ENCODE measurements at places on chromosomes 6 and 20.
A peak's percentile ranks its signal among the peaks of the same experiment; 100 is the strongest.

DNA sequence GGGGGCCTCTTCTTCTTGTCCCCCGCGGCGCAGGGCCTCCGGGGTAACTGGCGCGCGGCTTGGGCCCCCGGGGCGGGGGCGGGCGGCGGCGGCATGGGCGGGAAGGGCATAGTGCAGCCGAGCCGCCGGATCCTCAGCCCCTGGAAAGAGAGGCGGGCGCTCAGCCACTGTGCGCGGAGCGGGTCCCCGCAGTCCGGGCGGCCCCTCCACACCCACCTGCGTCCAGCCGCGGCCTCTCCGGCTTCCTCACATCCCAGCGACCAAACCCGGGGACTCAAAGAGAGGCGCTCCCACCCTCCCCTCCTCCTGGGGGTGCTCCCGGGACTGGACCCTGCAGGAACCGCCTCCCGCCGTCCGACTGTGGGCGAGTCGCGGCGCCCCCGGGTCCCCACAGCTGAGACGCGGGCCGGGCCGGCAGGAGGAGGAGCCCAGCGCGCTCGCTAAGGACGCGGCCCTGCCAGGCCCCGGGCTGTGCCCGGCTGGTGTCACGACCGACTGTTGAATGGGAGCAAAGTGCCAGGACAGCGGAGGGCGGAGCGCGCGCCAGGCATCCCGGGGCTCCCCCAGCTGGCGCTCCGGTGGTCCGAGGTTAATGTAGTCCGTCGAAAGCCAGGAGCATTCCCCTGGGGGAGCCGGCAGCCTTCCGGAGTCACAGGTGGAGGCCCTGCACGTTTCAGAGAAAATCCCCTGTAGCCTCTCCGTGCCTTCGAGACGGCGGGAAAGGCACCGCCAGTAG lies at the start of gene PRR18:
Gene PRR18, minus strand, starts transcription at position 360 of the 736 bp plus-strand sequence. Its CDS starts 250 bp downstream, at position 110.
- no peak within 1 kb of the TSS for H3K4me3 ChIP-seq
- no peak within 1 kb of the TSS for H3K27ac ChIP-seq
- H3K4me1 ChIP-seq = no peaks in the 10 kb centered on the region
- H3K27me3 ChIP-seq = no peaks in the 10 kb centered on the region
- DNase-seq = no peak

DNA sequence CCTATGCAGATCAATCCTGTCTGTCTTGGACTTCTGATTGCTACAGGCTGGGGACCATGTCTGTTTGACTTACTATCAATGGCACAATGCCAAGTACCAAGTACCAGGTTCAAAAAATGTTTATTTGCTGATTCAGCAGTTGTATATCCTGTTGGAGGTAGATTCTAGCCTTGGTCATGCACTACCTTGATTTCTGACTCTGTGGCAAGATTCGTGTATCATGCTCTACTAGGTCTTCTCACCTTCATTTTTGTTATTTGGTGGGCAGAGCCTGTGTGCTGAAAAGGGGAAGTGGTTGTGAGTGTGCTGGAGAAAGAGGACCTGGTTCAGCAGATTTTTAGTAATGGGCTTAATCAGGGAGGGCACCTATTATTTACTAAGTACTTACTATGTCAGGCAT lies 192.4 kb upstream of the MYLIP start:
- H3K27ac ChIP-seq = no peak overlapping the region
- H3K4me3 ChIP-seq = no peak overlapping the region
- H3K4me1 ChIP-seq = no peaks in the 10 kb centered on the region
- no peaks in the 10 kb centered on the region for H3K27me3 ChIP-seq
- no peak for DNase-seq

- no peak for DNase-seq
- H3K27me3 ChIP-seq = no peaks in the 10 kb centered on the region
- H3K4me1 ChIP-seq = peaks cover 13% of the 10 kb centered on the region
- peak overlapping the region; percentile 92 for H3K27ac ChIP-seq
- H3K4me3 ChIP-seq = no peak overlapping the region
- H3K36me3 ChIP-seq = peaks cover 3% of the 10 kb centered on the region
Observed at GRCh38 chr6:34240329-34241248, 3.9 kb downstream of the HMGA1 start.

GRCh38 chr20:7151676-7152470 lies 384.4 kb downstream of the BMP2 start:
- H3K27me3 ChIP-seq = no peaks in the 10 kb centered on the region
- no peak overlapping the region for H3K4me3 ChIP-seq
- H3K4me1 ChIP-seq = no peaks in the 10 kb centered on the region
- no peak overlapping the region for H3K27ac ChIP-seq
- DNase-seq = no peak

DNA sequence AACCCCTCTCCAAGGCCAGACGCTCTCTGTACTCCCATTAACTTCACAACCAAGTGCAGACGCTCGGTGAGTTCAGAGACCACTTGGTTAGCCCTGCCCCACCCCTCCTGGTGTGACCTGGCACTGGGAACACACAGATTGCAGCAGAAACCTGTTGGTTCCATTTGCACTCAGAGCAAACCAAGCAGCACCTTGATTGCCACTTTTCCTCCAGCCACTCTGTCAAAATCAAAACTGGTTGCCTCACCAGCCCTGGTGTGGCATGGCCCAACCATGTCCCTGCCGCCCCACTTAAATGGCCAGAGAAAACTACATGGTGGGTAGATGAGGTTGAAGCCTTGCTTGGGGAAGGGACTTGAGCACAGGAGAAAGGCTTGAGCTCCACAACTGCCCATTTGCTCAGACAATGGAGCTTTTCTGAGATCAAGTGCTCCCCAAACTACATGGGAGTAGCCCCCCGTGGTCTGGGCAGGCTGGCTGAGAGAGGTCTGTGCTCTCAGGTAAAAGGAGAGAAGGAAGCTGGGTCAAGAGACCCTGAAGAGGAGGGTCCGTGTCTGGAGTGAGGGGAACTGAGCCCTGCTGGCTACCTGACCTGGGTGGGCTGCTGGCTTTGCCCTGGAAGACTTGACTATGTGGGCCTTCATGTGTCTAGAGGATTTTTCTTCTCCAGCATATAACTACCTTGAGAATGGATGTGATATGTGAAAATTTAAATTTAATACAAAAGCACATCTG lies 43.4 kb downstream of the PLCG1 start:
- no peaks in the 10 kb centered on the region for H3K27me3 ChIP-seq
- H3K4me3 ChIP-seq = no peak overlapping the region
- H3K27ac ChIP-seq = peak overlapping the region; percentile 17
- H3K36me3 ChIP-seq = no peaks in the 10 kb centered on the region
- no peak for DNase-seq

GRCh38 chr20:25117990-25118389 lies 36.0 kb upstream of the VSX1 start:
- H3K4me1 ChIP-seq = no peaks in the 10 kb centered on the region
- H3K4me3 ChIP-seq = no peak overlapping the region
- no peak overlapping the region for H3K27ac ChIP-seq
- no peaks in the 10 kb centered on the region for H3K36me3 ChIP-seq
- DNase-seq = no peak
- H3K27me3 ChIP-seq = no peaks in the 10 kb centered on the region

GRCh38 chr6:32177183-32177787 lies 920 bp upstream of the RNF5 start:
- no peak for DNase-seq
- peaks cover 31% of the 10 kb centered on the region for H3K4me1 ChIP-seq
- no peaks in the 10 kb centered on the region for H3K27me3 ChIP-seq
- peak overlapping the region; percentile 82 for H3K4me3 ChIP-seq
- peak overlapping the region; percentile 91 for H3K27ac ChIP-seq

All from naive thymus-derived CD4-positive, alpha-beta T cell (primary cell).